Neural progenitor cell (in vitro differentiated cells): ENCODE measurements at places on chromosomes 16 and 17. TPM values are rescaled to one million over a fixed set of nuclear protein-coding genes. Genes with fewer than 3 reads are reported as not detected.

The HBA2 gene
- total RNA-seq, result not detected in 2 replicates

The BTBD17 gene
- total RNA-seq, result 10.8 and 36.8 TPM in 2 replicates

The GALR2 gene
- not detected in 2 replicates for total RNA-seq

The ALOX12 gene
- total RNA-seq, result 0.21 and 0.40 TPM in 2 replicates

- H3K36me3 ChIP-seq, result no peaks in the 10 kb centered on the region
- H3K4me1 ChIP-seq, result peaks cover 31% of the 10 kb centered on the region
- peak overlapping the region; percentile 53 for H3K4me3 ChIP-seq
Observed at GRCh38 chr17:62652251-62653001, 25.0 kb downstream of the MRC2 start.

GRCh38 chr17:38893607-38894006, 23.7 kb downstream of the LASP1 start:
- H3K27ac ChIP-seq, result no peak overlapping the region
- no peaks in the 10 kb centered on the region for H3K27me3 ChIP-seq
- DNase-seq, result peak; percentile 13
- H3K36me3 ChIP-seq, result no peaks in the 10 kb centered on the region
- H3K4me3 ChIP-seq, result no peak overlapping the region
- H3K4me1 ChIP-seq, result peaks cover 38% of the 10 kb centered on the region

- H3K27ac ChIP-seq, result no peak overlapping the region
- DNase-seq, result no peak
- no peaks in the 10 kb centered on the region for H3K36me3 ChIP-seq
- no peaks in the 10 kb centered on the region for H3K27me3 ChIP-seq
Observed at GRCh38 chr16:88020516-88020885, 69.3 kb downstream of the BANP start.

DNA sequence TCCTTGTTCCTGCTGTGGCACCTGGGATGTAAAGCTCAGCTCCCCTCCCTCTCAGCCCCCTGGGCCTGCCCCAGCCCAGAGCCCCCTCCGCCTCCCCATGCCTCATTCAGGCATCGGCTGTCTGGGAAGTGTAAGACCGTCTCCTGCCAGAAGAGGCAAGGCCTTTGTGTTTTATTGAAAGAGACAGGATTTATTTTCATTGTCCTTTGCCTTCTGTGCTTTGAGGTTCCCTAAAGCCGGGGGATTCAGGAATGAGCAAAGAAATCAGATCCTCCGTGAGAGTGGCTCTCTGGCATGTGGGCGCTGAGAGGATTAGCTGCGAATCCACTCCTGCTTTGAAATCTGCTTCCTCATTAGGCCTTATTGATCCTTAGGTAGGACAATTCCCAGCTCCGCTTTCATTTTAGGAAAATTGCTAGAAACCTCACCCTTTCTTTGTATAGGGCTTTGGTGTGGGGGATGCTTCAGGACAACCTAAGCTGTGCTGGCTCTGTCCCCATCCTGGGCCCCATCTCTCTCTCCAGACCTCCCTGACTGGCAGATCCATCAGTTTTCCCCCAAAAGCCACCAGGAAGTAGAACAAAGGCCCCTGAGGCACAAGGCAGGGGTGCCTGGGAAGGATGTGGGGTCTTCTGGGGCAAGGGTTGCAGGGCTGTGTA, 211.5 kb upstream of the TNRC6C start:
- no peak overlapping the region for H3K4me3 ChIP-seq
- H3K27ac ChIP-seq, result peak overlapping the region; percentile 96
- no peaks in the 10 kb centered on the region for H3K36me3 ChIP-seq
- H3K4me1 ChIP-seq, result peaks cover 66% of the 10 kb centered on the region
- H3K27me3 ChIP-seq, result no peaks in the 10 kb centered on the region

- no peak overlapping the region for H3K4me3 ChIP-seq
- no peaks in the 10 kb centered on the region for H3K4me1 ChIP-seq
- H3K27me3 ChIP-seq, result no peaks in the 10 kb centered on the region
- DNase-seq, result no peak
Observed at GRCh38 chr17:79361873-79362771, 248.7 kb downstream of the RBFOX3 start.

DNA sequence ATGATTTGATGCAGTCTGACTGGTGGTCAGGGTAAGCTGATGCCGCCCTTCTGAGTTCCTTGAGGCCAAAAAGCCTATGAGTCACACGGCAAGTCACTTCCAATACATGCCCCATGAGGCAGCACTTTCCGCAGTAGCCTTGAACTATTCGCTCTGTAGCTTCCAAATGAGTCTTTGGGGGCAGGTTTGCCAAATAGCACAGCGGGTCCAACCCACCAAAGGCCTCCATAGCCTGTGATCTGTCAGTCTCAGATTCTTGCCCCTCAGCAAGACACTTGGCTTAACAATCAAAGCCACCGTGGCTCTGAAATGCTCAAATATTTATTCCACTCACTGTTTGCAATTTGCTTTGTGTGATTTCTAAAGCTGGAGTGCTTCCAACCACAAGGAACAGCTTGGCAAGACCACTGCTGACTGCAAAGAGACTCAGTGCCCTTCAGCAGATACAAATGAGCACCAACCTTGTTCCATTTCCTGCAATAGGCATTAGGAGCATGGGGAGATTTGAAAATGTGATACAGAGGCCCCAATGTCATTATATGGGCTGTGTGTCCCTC, 45.4 kb downstream of the CLEC19A start:
- H3K27ac ChIP-seq, result no peak overlapping the region
- H3K4me3 ChIP-seq, result no peak overlapping the region
- H3K27me3 ChIP-seq, result no peaks in the 10 kb centered on the region
- no peaks in the 10 kb centered on the region for H3K36me3 ChIP-seq
- no peak for DNase-seq
- peaks cover 5% of the 10 kb centered on the region for H3K4me1 ChIP-seq

DNA sequence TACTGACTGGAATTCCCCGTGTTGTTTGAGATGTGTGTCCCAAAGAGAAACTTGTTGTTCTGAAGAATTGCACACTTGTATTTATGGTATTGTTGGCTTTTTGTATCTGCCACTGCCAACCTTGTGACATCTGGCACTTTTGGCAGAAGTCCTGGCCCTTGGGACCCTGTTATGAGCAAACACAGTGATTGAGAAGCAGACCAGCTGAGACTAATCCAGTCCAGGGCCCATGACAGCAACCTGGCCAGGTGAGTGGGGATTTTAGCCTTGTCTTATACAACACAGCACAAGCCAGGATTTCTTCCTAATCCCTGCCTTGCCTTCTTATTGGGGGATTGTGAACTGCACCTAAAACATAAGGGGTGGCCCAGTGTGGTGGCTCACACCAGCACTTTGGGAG, 80.0 kb downstream of the NTN1 start:
- peaks cover 13% of the 10 kb centered on the region for H3K4me1 ChIP-seq
- no peak for DNase-seq
- no peaks in the 10 kb centered on the region for H3K27me3 ChIP-seq
- no peaks in the 10 kb centered on the region for H3K36me3 ChIP-seq

- H3K36me3 ChIP-seq, result no peaks in the 10 kb centered on the region
- no peak for DNase-seq
- H3K27ac ChIP-seq, result peak within 1 kb of the TSS; percentile 94
- no peaks in the 10 kb centered on the region for H3K27me3 ChIP-seq
Observed at GRCh38 chr17:81859906-81860755, at the start of gene P4HB. P4HB (minus strand) TSS chr17:81860535; CDS start chr17:81860471, 64 bp downstream.

DNA sequence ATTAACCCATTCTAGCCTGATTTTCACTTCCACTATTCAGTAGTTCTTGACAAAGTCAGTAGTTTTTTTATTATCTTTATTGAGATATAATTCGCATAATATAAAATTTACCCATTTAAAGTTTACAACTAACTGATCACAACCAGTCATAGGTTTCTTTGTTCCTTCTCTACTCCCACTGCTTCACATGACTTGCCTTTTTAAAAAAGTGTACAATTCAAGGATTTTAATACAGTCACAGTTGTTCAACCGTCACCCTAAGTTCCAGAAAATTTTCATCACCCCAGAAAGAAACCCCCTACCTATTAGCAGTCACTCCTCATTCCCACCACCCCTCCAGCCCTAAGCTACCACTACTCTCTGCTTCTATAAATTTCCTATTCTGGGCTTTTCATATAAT, 162.5 kb downstream of the TRIM37 start:
- no peak overlapping the region for H3K4me3 ChIP-seq
- H3K4me1 ChIP-seq, result no peaks in the 10 kb centered on the region
- H3K36me3 ChIP-seq, result no peaks in the 10 kb centered on the region
- DNase-seq, result no peak
- no peaks in the 10 kb centered on the region for H3K27me3 ChIP-seq

DNA sequence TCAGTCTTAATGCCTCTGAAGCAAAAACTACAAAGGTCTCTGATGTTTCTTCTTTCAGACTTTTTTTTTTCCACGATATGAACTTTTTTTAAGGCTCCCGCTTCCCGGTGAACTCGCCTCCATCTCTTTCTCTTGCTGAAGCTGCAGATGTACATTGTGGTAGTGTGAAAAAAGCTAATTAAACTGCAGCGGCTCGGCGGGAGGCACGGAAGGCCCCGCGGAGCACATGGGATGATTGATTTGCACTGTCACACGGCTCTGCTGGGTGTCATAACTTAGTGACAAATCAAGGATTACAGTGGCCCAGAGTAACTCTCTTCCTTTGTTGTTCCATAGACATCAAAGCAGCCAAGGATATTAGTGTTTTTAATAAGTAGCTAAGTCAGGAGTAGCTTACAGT, 196.3 kb downstream of the AXIN2 start:
- DNase-seq, result no peak
- no peak overlapping the region for H3K4me3 ChIP-seq
- H3K4me1 ChIP-seq, result no peaks in the 10 kb centered on the region
- no peaks in the 10 kb centered on the region for H3K36me3 ChIP-seq
- H3K27me3 ChIP-seq, result no peaks in the 10 kb centered on the region
- H3K27ac ChIP-seq, result no peak overlapping the region

GRCh38 chr17:17403065-17403464, 73.7 kb upstream of the MED9 start:
- H3K36me3 ChIP-seq, result no peaks in the 10 kb centered on the region
- H3K4me1 ChIP-seq, result no peaks in the 10 kb centered on the region
- H3K27ac ChIP-seq, result no peak overlapping the region
- no peak for DNase-seq

DNA sequence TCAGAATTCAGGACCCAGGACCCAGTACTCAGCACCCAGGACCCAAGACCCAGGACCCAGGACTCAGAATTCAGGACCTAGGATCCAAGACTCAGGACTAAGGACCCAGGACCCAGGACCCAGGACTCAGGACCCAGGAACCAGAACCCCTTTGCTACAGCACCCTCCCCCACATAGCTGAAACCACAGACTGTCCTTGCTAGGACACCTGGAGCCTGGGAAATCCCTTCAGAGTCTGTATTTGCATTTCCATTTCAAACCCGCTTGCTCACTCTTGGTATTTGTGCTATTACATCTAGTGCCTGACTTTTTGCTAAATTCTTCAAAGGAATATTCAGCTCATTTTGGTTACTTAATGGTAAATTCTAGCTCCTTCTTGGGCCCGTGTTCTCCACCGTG, 275.8 kb upstream of the MAF start:
- no peaks in the 10 kb centered on the region for H3K4me1 ChIP-seq
- no peak overlapping the region for H3K27ac ChIP-seq
- no peaks in the 10 kb centered on the region for H3K36me3 ChIP-seq
- no peaks in the 10 kb centered on the region for H3K27me3 ChIP-seq
- DNase-seq, result no peak

GRCh38 chr17:64252831-64253230, 10.2 kb downstream of the TEX2 start:
- no peaks in the 10 kb centered on the region for H3K36me3 ChIP-seq
- no peak overlapping the region for H3K4me3 ChIP-seq
- peaks cover 39% of the 10 kb centered on the region for H3K4me1 ChIP-seq
- no peak overlapping the region for H3K27ac ChIP-seq
